Head of caudate nucleus (tissue), 42 donors: ENCODE measurements at places on chromosomes 3 and 15.
A peak's percentile ranks its signal among the peaks of the same experiment; 100 is the strongest.

- DNase-seq, result no peak
These were observed 90.7 kb downstream of the ATP8B4 start for GRCh38 chr15:50028326-50028725.

- DNase-seq, result no peak
These were observed 4.5 kb downstream of the SERPINI2 start for GRCh38 chr3:167469381-167469780.

DNA sequence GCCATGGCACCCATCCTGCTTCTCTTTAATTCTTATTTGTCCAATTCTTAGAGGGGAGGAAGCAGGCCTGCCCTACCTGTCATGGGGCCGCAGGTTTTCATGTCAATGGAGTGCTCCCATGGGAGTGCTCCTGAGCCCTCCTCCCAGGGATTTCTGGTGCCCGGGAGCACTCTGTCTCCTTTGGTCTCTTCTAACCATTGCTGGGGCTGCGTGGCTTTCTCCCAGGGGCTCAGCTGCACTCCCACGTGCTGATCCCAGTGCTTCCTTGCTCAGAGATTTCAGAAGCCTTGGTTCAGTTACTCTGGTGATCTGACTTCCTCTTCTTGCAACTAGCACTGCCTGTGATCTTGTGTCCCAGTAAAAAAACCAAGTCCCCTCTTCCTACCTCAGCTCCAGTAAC, 68.0 kb upstream of the ARL8B start:
- no peak for DNase-seq

GRCh38 chr15:90681480-90681879, 35.7 kb upstream of the BLM start:
- DNase-seq, result no peak

- no peak for DNase-seq
These were observed 340.2 kb upstream of the CBLB start for GRCh38 chr3:106208967-106209366.

DNA sequence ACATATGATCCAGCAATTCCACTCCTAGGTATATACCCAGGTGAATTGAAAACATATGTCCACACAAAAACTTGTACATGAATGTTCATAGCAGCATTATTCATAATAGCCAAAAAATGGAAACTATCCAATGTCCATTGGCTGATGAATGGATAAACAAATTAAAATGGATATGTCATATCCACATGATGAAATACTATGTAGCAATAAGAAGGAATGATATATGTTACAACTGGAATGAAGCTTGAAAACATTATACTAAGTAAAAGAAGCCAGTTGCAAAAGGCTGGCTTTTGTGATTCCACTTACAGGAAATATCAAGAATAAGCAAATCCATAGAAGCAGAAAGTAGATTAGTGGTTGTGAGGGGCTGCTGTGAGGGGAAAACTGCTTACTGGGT, 33.7 kb downstream of the BNC1 start:
- no peak for DNase-seq

GRCh38 chr3:63976872-63977200, 46.5 kb downstream of the PSMD6 start:
- DNase-seq, result no peak

DNA sequence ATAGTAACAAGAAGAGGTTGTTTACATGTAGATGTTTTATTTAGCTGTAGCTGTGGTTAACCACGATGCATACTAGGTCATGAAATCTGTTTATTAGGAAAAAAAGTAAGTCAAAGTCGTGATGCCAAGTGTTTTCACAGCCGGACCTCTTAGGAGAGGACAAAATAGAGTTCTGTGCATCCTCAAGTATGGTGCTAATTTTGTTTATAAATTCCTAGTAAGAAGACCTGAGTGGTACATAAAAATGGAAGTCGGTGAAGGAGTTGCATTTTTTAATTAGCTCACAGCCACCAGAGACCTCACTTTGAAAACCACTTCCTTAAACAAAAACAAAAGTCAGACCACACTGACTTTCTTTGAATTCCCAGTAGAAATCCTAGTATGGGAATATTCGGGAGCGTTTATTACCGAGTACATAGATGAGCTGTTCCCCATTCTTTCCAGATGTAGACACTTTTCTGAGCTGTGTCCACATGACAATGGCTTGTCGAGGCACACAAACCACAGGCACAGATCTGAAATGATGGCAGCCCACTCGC, 143.6 kb upstream of the UBE2E1 start:
- no peak for DNase-seq

GRCh38 chr3:126582311-126582710, 23.6 kb upstream of the C3orf22 start:
- no peak for DNase-seq

GRCh38 chr15:58551764-58552504, 120.1 kb downstream of the LIPC start:
- peak; percentile 28 for DNase-seq

DNA sequence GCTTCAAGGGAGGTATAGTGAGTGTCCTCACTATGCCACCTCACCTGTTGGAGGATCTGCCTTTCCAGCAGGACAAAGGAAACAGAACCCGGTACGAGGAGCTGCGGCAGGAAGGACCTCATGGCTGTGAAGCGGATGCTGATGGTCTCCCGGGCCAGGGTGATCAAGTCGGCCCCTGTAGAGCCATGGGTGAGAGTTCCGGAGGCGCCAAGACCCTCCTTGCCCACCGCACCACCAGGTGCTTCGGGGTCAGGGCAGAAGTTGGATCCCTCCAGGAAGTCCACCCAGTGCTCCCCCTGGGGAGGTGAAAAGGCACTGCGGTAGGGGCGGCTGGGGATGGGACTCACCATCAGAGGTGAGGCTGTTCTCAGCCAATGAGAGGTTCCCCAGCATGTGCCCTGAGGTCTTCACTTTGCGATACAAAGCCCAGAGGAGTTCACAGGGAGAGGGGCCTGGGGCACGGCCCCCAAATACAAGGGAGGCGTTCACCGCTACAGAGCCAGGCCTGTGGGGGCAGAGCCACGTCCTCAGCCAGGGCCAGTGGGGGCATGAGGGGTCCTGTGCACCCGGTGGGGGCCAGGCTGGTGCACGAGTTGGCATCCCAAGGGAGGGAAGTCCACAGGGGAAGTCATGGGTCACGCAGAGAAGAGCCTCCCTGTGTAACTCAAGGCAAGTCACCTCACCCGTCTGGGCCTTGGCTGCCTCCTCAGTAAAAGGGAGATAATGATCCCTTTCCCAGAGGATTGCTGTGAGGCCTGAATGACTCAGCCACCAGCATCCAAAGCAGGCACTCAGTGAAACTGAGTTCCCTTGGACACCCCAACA, 27.7 kb downstream of the C15orf39 start:
- no peak for DNase-seq

DNA sequence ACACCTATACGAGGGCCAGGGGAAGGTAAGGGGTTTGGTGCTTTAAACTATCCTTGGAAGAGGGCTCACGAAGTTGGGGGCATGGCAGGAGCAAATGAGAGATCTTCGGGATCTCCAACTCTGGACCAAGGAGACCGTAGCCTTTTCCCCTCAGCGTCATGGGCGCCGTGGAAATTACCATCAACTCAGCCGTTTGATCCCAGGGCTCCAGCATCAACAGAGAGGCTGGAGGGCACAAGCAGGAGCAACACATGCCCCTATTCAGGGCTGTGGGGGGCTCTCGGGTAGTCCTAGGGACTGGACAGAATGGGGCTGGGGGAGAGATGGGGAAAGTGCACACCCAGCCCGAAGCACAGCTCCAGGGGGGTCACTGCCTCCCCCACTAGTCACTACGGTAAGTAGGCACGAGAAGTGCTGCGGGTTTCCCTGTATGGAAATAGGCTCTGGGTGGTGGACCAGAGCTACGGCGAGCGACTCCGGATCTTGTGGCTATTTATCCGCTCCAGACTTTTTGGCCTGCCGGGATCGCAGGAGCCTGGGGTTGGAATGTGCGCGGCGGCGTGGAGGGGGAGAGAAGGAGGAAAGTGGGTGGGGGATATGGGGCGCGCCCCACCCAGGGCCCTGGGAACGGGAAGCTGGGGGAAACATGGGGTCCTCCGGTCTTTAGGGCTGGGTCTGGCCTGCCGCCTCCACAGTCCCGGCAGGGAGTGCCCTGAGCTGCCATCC, 539 bp upstream of the LAMB2 start:
- peak; percentile 87 for DNase-seq

DNA sequence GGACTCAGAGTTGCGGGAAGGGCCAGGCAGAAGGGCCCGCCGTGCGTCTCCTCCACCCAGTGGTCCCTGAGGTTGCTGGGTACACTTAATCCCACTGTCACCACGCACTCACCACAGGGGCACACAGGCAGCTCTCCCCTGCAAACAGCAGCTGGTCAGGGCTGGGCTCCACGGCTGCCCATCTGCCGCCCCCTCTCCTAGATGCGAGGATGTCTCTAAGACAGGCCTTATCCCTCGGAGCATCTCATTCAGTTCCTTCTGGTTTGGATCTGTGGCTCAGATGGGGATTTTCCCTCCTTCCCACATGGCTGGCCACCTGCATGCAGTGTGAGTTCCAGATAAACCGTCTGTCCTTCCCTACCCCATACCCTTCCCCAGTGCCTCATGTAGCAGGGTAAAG, 26.3 kb downstream of the MRPS11 start:
- no peak for DNase-seq

DNA sequence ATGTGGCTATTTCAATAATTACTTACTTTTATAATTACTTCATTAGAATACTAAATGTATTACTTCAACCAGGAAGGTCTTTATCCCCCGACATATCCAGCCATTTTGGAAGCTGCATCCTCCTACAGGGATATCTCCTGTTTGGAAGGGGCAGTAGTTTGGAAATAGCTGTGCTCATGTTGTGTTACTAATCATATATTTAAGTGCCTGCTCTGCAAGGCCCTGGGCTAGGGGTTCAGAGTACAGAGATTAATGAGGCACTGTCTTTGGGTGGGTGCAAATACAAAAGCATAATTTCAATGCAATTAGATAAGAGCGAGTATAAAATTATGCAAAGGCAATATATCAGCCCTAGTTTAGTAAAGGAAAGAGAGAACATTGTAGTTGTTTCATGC, 146.3 kb upstream of the RARB start:
- no peak for DNase-seq

DNA sequence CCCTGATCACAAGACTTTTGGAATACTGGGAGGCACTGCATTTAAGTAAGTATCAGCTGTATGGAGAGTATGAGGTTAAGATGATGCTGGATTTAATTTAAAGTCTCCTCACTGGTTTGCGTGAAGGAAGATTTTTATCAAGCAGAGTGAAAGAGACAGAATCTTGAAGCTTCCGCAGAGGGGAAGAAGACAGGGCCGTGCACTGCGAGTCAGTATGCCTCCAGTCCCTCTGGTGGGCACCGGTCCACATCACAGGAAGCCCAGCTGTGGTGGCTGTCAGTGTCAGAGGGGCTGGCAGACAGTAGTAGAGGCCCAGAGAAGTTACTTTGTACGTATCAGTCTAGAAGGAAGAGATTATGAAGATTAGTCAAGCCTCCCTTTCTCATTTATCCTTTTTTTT, 379.0 kb upstream of the TPRG1 start:
- DNase-seq, result peak; percentile 78

DNA sequence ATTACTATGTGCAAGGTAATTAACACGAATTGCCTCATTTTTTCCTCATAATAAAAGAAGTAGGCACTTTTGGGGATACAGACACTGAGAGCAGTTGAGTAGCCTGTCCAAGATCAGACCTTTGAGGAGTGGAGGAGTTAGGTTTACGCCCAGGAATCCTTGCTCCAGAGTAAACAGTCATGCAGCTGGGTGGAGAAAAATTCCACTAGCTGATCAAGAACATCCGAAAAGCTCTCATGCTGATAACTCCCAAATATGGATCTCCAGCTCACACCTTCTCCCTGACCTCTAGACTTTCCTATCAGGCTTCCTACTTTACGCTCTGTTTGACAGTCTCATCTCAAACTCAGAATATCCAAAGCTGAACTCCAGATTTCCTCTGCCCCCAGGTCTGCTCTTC, 53.3 kb downstream of the ST6GAL1 start:
- no peak for DNase-seq

DNA sequence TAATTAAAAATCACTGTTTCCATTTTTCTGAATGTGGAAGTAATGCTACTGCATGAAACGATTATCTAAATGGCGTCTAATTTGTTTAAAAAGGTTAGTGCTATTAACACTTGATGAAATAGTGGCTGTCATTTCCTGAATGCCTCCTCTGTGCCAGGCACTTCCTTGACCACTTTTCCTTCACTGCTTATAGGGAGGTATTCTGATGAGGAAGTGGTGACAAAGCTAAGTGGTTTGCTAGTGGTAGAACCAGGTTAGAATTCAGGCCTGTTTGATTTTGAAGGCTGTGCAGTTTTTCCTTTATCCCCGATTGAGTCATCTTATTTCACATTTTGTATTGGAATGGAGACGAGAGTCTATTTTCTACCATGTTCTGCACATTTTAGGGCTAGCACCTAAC, 119.0 kb downstream of the USP13 start:
- DNase-seq, result no peak

GRCh38 chr3:150721285-150722130, 17.8 kb upstream of the ERICH6 start:
- DNase-seq, result no peak

DNA sequence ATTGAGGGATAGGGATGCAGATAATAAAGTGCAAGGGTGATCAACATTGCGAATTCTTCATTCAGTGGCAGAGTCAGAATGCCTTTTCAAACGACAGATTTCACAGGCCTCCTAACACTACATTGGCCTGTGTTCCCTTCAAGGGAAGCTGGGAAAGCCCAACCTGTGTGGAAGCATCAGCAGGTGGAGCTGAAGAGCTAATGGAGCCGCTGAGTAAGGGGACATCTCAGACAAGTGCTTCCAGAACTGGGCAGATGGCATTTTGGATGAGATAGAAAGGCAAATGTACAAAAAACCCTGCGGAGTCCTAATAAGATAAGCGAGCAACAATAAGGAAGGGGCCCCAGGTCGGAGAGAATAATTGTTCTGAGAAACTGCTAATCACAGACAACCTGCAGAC, 8.5 kb upstream of the SLC24A5 start:
- DNase-seq, result no peak

GRCh38 chr3:49813497-49814174, at the start of gene UBA7:
Gene UBA7, minus strand, starts transcription at chr3:49813953. Its CDS starts 166 bp downstream, at chr3:49813787.
- DNase-seq, result no peak

- DNase-seq, result no peak
These were observed 120.0 kb downstream of the ATP1B3 start for GRCh38 chr3:141996437-141996836.

- no peak for DNase-seq
These were observed 482.5 kb upstream of the TBL1XR1 start for GRCh38 chr3:177679568-177680471.

- DNase-seq, result no peak
These were observed 13.3 kb downstream of the ITIH4 start for GRCh38 chr3:52817221-52817620.

DNA sequence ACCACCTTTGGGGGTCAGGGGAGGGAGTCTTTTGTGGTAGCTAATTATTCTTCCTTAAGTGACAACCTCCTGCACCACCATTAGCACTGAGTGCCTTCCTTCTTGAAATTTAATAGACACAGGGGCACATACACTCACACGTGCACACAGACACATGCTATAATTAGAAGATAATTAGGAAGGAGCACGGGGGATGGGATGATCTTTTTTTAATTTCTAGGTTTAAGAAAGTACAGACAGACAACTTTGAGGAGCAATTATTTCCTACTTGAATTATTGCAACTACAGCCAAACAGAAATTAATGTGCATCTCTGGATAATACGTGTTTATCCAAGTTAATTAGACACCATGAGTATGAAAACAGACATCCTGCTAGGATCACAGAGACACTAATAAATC, 44.8 kb upstream of the GUCA1C start:
- no peak for DNase-seq

- DNase-seq, result no peak
These were observed 166.0 kb upstream of the EIF1B start for GRCh38 chr3:40143283-40144090.

- no peak for DNase-seq
These were observed 107.6 kb upstream of the BFSP2 start for GRCh38 chr3:133292296-133292695.
